ENCODE measurements at places on chromosomes 3 and 15.

DNA sequence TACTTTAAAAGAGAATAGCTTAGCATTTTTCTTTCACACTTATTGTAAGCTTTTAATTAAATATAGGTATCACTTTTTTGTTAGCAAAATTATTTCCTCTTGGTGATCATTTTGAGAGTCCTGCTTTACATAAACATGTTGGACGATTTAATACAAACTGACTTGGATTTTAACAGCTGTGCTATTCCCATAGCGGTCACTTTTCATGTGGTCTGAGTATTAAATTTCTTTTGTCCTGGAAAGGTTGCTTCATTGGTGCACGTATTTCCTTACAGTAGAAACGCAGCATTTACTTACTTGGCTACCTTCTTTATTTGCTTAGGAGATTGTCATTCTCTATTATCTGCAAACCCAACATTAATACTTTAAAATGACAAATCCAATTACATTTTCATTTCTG is 109.4 kb downstream of the ATG7 start:
- DNase-seq, result no peak

GRCh38 chr15:70519616-70520015 is 243.7 kb downstream of the UACA start:
- no peak for DNase-seq

DNA sequence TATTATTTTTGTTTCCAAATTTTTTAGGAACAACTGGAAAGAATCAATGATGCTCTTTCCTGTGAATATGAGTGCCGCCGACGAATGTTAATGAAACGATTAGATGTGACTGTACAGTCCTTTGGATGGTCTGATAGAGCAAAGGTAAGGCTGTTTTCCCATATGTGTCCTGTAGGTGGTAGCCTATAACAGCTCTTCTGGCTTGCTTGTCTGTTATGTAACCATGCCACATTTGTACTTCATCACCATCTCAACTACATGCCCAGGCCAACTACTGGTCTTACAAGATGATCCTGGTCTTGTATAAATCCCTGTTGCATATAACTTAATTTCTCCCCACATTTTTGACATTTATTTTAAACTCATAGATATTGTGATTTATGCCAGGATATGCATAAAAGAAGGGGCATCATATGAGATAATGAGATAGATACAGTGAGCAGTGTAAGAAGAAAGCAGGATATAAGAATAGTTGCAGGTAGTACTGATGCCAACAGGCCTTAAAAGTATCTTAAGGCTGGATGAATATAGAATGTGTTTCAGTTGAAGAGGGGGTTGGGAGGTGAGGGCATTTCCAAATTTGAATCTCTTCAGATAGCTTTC is 20.3 kb downstream of the FAM98B start:
- no peak for DNase-seq

DNA sequence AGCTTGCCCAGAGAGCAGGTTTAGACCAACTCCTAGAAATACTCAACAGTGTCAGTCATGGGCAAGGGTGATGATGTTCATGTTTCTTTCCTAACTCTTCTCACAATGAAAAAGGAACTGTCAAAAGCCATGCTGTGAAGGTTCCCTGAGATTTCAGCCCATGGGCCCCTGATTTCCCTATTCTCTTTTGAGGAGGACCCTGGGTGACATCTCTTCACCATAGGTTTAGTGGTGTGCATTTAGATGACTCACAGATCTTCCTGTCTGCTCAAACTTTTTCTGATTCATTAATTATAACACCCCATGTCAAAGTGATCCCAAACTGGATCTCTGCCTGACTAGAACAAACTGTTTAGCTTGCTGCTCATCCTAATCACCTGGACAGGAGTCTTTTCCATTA is 108.0 kb downstream of the BBX start:
- DNase-seq, result no peak

GRCh38 chr3:46087871-46088270 is 60.6 kb upstream of the XCR1 start:
- DNase-seq, result no peak

- DNase-seq, result no peak
Measured at GRCh38 chr3:20236603-20237002, 50.6 kb upstream of the SGO1 start.

- no peak for DNase-seq
Measured at GRCh38 chr15:45117308-45118130, 3.4 kb downstream of the DUOXA2 start.

GRCh38 chr15:61086756-61087155 is 142.3 kb downstream of the RORA start:
- no peak for DNase-seq

DNA sequence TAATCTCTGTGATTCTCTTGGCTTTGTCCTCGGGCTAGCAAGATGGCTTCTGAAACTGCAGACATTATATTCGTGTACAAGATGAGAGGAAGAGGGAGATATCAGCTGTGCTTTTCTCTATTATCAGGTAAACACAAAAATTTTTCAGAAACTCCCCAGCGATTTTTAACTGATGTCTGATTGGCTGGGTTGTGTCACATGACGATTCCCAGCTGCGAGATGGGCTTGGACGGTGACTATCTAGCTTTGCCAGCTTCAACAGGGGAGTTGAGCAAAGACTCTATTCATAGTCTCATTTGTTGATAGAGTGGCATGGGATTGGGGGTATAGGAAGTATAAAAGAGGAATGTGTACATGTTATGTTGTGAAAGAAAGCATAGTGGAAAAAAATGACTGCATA is 248.8 kb upstream of the AZI2 start:
- DNase-seq, result no peak

DNA sequence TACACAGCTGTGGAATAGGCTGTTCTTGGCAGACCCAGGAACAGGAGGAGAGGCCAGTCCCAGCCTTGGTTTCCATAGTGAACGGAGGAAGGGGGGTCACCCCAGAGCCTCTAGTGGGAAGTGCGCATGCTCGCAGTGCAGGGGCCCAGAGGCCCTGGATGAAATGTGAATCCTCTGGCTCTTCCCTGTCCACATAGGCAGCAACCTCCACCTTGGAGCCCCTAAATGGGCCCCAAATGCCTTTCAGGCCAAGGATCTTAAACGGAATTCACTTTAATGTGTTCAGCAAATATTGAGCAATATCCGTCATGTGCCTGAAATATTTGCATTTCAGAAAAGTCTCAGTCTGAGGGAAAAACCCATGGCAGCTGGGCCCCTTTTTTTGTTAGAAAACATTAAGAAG is 3.3 kb upstream of the NDN start:
- DNase-seq, result no peak

GRCh38 chr15:100314809-100315400 is 26.9 kb downstream of the ADAMTS17 start:
- no peak for DNase-seq

DNA sequence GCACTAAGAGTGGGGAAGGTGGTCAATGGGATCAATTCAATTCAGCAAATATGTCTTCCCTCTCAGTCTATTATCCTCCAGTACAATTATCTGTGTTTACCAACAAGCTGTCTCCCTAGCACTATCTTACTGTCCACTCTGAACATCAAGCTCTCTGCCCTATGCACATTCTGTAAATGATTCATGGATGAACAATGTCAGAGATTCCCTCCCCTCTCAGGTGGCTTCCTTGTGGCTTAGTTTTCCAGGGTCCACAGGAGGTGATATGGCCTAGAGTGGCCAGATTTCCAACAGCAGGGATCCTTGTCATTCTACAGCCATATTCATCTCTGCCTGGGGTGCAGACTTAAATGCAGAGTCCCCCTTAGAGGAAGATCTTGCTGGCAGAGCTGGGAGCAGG is 225.1 kb downstream of the UACA start:
- no peak for DNase-seq

GRCh38 chr15:57138349-57138788 is 219.9 kb downstream of the TCF12 start:
- no peak for DNase-seq

DNA sequence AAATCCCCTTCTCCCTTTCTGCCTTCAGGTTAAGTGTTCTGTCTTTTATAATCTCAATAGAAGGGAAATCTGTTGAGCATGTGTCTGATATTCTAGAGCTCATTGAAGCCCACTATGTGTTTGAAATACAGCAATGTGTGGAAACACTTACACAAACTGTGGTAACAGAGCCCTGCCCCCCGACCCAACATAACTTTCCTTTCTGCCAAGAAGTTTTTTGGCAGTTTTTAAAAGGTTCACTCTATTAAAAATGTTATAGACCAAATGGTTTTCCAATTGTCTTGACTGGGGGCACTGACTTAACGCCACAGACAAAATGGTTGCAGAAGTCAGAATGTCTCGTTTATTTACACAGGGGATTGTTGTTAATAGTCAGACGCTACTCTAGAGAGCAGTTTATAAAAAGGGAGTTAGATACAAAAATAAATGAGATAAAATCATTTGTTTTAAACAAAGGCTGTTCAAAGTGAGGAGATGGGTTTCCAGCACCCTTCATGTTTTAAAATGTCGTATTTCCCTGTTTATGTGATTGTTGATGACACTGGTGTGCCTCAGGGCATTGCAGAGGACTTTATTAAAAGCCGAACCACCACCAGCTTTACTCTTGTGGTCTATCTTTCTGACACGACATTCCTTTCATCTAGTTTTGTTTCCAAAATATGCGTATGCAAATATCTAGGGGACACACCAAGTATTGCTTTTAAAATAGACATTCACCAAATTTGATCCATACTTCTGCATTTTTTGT is 26.7 kb upstream of the GREM1 start:
- DNase-seq, result no peak

DNA sequence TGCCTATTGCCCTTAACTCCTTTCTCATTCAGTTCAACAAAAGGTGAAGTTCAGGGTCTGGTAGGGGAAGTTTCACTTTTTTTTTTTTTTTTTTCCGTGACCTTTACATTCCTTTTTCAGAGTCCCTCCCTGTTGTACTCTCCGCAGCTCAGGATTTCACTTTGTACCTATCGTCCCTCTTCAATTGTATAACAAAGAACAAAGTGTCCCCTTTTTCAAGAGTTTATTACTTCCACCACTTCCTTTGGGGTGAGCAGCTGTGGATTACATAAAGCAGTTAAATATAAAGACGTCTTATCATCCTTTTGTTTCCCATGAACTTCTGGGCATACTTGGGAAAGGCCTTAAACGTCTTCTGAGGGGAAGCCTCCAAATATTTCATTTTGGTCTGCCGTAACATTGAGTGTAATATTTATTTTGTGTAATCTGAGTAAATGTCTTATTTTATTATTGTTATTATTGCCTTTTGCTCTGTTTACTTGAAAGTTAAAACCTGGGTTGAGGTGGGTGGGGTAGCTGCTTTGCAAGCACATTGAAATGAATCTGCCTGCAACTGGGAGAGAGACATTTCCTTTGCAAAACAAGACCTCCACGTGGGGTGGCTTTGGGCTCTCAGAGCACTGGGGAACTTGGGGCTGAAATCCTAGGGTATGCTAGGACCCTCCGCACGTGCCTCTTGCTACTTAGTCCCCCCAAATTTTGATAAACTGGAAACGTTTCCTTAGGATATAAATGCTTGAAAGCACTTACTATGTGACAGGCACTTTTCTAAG is 169.4 kb downstream of the MCTP2 start:
- no peak for DNase-seq

- no peak for DNase-seq
Measured at GRCh38 chr3:165884518-165884917, 47.3 kb upstream of the BCHE start.

DNA sequence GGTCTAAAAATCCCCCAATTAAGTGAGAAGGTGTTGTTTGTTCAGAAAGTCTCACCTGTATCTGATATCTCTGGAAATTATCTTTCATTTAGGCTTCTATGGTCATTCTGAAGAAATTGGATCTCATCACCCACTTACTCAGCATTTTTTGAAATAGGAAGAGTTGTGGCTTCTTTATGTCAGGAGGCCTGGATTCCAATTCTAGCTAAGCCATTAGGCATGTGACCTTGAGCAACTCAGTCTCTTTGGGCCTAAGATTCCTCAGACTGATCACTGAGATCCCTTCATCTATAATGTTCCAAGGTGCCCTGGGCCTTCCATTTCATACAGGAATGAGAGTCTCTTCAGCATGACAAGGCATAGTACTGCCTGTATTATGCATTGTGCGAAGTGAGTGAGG is 70.3 kb downstream of the ARHGEF26 start:
- no peak for DNase-seq

- DNase-seq, result no peak
Measured at GRCh38 chr15:47975427-47975826, 145.4 kb upstream of the SLC24A5 start.

DNA sequence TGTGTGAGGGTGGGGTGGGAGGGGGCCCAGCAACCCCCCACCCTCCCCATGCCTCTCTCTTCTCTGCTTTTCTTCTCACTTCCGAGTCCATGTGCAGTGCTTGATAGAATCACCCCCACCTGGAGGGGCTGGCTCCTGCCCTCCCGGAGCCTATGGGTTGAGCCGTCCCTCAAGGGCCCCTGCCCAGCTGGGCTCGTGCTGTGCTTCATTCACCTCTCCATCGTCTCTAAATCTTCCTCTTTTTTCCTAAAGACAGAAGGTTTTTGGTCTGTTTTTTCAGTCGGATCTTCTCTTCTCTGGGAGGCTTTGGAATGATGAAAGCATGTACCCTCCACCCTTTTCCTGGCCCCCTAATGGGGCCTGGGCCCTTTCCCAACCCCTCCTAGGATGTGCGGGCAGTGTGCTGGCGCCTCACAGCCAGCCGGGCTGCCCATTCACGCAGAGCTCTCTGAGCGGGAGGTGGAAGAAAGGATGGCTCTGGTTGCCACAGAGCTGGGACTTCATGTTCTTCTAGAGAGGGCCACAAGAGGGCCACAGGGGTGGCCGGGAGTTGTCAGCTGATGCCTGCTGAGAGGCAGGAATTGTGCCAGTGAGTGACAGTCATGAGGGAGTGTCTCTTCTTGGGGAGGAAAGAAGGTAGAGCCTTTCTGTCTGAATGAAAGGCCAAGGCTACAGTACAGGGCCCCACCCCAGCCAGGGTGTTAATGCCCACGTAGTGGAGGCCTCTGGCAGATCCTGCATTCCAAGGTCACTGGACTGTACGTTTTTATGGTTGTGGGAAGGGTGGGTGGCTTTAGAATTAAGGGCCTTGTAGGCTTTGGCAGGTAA is 8.1 kb downstream of the FAM131A start:
- no peak for DNase-seq

DNA sequence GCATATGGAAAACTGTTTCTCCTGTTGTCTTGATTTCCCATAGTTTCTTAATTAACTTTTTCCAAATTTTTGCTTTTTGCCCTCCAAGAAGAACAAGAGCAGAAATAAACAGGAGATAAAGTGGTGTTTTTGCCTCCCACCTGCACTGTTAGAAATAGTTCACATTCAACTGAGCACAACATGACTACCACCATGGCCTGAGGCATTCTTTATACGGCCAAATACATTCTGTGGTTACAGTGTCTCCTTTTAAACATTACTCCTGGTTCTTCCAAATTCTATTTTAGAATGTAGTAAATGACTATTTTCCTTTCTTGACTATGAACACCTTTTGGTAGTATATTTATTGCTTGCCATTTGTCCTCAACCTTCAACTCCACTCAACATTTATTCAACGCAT is 98.5 kb downstream of the LARS2 start:
- no peak for DNase-seq

GRCh38 chr15:35545316-35545823 is 595 bp downstream of the DPH6 start:
- no peak for DNase-seq

DNA sequence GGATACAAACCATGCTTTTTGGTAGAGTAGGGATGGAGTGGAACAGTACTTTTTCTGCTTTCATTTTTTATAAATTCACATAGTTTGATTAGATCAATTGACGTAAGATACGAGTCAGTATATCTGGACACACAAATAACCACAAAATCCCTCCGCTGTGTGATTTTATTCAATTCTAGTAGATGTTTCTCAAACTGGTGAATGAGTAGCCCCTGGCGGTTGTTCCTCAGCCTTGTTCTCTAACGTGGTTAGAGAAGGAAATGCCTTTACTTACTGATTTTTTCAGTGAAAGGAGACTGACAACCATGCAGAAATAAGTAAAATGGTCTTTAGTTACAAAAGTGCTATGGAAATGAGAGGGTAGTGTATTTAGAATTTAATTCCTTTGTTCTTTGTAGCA is 161.0 kb downstream of the TCF12 start:
- DNase-seq, result no peak

Measured in amniotic stem cell (primary cell).